ENCODE measurements at places on chromosomes 11 and 22.

GRCh38 chr11:44138286-44138685, 42.8 kb downstream of the EXT2 start:
- no peak for DNase-seq

GRCh38 chr22:45689211-45689610, 17.6 kb downstream of the ATXN10 start:
- no peak for DNase-seq

GRCh38 chr11:65260756-65261590, 789 bp upstream of the POLA2 start:
- no peak for DNase-seq

DNA sequence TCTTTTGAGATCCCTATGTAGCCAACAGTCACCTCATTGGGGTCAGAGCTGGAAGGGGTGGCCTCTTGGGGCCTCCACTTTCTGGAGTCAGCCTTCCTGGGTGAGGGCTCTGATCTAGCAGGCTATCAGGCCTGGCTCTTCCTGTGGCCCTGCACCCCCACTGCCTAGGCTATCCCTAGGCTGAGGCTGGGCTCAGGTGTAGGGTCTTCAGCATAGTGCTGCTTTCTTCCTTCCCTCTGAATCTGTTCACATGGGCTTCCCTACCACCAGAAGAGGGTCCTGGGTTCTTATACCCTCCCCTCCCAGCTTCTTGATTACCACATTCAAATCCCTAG, 456 bp upstream of the SPI1 start:
- no peak for DNase-seq

DNA sequence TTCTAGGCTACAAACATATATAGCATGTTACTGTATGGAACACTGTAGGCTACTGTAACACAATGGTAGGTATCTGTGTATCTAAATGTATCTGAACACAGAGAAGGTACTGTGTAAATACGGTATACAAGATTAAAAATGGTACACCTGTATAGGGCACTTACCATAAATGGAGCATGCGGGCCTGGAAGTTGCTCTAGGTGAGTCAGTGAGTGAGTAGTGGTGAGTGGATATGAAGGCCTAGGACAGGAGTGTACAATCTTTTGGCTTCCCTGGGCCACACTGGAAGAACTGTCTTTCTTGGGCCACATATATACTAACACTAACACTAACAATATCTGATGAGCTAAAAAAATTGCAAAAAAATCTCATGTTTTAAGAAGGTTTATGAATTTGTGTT, 21.4 kb downstream of the RNF141 start:
- no peak for DNase-seq
